NCI-H774 (cell line): ENCODE measurements at places on chromosomes 4 and X.
A peak's percentile ranks its signal among the peaks of the same experiment; 100 is the strongest.

DNA sequence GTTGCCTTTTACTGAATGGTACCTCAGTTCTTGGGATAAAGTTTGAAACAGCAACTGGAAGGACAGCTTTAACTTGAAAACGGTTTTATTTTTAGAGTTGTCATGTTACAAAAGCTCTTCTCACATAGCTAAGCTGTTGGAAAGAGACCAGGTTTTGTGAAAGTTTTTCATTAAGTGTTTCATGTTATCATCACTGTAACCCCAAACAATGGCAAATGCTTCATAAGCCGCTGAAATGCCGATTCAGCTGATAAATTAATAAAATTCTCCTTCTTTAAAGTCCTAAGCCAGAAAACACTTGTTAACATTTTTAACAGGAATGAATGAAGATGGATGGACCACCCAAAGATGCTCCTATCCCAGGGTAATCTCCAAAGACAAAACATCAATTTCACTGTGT lies 76.1 kb upstream of the IRF2 start:
- no peak for DNase-seq

GRCh38 chrX:31580726-31581125 lies 508.9 kb upstream of the FTHL17 start:
- DNase-seq: no peak

DNA sequence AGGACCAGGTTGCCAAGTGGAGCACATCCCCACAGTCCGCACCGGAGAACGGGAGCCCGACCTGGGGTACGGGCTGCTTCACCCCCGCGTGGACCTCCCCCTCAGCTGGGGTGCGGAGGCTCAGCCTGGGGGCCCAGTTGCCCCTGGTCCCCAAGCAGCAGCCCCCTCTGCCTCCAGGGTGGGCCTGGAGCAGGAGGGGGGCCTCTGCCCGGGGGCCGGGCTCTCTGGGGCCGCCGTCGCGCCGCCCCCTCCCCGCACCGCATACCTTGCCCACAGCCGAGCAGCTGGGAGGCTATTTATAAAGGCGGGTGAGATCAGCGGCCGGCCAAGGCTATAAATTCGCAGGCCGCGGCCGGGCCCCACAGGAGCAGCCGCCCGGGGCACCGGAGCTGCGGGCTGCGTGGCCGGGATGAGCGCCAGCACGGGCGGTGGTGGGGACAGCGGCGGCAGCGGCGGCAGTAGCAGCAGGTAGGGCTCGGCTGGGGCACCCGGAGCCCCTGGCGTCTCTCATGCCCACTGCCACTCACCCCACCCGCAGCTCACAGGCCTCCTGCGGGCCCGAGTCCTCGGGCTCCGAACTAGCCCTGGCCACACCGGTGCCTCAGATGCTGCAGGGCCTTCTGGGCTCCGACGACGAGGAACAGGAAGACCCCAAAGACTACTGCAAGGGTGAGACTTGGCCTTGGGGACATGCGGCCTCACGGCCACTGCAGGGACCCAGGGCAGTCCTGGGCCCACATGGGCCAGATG lies at the start of gene SRPK3:
Gene SRPK3 (plus strand): TSS at position 364 of the 750 bp plus-strand sequence. CDS start 46 bp downstream, at position 410.
- no peak for DNase-seq

DNA sequence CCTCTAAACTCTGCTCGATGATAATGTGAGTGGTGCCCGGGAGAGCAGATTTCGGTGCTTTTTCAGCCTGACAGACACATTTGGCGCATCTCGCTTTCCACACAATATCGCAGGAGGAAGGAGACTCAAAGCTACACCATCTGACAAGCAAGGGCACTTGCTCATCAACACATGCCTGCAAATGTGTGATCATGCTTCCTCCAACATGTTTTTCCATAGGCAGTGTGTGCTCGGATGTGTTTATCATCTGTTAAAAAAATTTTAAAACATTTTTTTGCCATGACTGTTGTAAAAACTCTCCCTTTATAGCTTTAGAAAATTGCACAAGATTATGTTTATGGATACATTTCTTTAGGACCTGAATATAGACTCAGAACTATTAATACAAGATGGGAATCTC lies 170.3 kb upstream of the PUDP start:
- DNase-seq: no peak

- DNase-seq: peak; percentile 39
These were observed 20.4 kb upstream of the MAPK10 start for GRCh38 chr4:86380181-86380724.

GRCh38 chrX:102712981-102713625 lies 855 bp downstream of the GPRASP2 start:
- DNase-seq: no peak

DNA sequence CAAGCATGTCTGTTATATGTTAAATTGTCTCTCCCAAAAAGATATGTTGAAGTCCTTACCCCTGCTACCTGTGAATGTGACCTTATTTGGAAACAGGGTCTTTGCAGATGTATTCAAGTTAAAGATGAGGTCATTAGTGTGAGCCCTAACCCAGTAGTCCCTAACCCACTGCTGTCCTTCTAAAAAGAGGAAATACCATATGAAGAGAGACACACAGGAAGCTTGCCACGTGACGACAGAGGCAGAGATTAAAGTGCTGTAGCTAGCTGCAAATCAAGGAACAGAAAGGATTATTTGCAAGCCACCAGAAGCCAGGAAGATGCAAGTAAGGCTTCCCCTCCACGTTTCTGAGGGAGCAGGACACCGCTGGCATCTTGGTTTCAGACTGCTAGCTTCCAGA lies 150.1 kb downstream of the HNRNPD start:
- DNase-seq: no peak

DNA sequence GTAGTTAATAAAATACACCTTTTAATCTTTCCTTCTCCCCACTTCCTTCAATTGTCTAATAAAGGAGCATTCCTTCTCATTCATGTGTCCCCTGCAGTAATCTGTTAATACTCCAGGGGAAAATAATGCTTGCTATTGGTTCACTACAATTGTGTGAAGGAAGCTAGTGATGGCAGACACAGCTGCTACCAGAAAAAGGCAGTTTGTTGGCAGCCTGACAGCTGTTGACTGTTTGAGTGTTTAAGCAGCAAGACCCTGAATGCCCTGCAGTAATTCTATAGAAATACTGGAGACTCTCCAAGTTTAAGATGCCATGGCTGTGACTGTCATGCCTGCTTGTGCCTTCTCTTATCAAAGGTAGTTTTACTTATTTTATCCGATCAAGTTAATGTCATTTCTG lies 359.5 kb downstream of the C4orf33 start:
- DNase-seq: peak; percentile 44

GRCh38 chrX:21831496-21831895 lies 7.9 kb upstream of the MBTPS2 start:
- DNase-seq: no peak

GRCh38 chr4:88630756-88631155 lies 38.5 kb downstream of the HERC3 start:
- DNase-seq: no peak

DNA sequence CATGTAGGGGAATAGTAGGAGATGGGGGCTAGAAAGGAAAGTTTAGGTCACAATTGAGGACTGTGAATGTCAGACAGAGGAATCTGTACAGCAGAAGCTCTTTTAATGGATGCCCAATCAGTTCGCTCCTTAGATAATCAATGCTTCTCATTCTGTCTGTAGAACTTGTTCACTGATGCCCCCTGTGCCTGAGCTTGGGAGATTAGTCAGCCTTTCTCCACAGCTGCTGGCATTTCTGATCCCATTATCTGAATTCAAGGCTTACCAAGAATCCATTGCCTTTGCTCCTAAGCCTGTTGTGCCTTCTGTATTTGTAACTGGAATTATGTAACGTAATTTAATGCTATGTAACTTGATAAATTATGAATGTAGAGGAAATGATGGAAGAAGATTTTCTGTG lies 53.2 kb upstream of the BBS12 start:
- DNase-seq: no peak

DNA sequence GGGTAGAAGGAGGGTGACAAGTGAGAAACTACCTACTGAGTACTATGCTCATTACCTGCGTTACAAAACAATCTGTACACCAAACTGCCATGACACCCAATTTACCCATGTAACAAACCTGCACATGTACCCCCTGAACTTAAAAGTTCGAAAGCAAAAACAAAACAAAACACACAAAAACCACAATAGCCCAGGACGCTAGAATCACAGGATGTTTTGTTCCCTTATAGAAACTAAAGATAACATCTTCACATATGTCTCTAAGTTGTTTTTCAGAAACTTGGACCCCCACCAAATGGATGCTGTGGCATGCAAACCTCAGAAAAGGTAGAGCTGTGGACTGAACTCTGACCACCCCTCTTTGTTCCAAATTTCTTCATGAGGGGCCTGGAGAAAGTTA lies 25.2 kb upstream of the PNMA5 start:
- no peak for DNase-seq

DNA sequence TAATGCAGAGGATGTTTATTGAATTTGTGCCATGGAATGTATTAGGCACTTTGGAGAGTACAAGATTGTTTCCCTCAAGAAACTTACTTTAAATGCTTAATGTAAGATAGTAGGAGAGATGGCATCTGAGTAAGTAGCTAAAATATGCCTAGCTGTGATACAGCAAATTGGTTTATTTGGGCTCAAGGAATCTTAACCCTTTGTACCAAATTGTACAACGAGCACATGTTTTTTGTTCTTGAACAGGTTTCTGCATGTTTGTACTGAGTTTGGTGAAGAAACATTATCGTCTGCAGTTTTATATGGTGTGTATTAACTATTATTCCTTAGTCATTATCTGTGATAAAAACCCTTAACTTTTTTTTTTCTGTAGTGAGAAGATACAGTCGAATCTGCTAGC lies 48.6 kb downstream of the CDS1 start:
- DNase-seq: no peak

DNA sequence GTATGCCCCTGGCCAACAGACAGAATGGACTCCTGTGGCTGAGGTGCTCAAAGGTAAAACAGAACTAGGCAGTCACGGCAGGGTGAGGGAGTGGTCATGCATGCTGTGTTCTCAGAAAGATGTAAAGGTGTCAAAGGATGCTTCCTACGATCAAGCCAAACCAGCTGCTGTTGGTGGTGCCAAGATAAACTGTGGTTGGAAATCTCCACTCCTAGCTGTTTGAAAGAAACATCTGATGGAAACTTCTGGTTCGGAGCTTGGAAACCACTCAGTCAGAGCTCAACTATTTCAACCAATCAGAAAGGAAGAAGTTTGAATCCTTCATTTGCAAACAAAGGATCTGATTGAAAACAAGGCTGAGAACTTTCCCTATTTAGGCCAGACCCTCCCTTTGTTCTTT lies 68.5 kb upstream of the DDX60 start:
- DNase-seq: no peak

GRCh38 chrX:109327251-109327650 lies 154.6 kb downstream of the GUCY2F start:
- no peak for DNase-seq

GRCh38 chrX:136643243-136643642 lies 4.7 kb upstream of the CD40LG start:
- no peak for DNase-seq

GRCh38 chr4:153950100-153950979 lies 161.5 kb upstream of the SFRP2 start:
- no peak for DNase-seq

GRCh38 chr4:188221090-188221489 lies 81.8 kb downstream of the TRIML1 start:
- no peak for DNase-seq

DNA sequence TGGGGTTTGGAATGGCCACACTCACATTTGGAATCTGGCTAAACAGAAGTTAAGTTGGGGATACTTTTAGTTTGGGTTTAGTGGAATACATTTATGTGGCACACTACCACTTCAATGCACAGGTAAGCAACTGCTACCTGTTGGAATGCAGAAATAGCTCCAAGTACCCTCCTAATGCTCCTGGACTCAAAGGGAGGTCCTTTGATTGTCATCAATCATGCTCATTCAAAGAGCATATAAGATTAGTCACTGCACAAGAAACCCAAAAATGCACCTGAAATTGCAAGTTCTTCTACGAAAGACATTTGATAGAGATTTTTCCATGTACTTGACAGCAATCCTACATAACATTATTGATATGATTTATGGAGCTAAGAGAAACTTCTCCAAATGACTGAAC lies 247.7 kb downstream of the ANKRD50 start:
- no peak for DNase-seq

DNA sequence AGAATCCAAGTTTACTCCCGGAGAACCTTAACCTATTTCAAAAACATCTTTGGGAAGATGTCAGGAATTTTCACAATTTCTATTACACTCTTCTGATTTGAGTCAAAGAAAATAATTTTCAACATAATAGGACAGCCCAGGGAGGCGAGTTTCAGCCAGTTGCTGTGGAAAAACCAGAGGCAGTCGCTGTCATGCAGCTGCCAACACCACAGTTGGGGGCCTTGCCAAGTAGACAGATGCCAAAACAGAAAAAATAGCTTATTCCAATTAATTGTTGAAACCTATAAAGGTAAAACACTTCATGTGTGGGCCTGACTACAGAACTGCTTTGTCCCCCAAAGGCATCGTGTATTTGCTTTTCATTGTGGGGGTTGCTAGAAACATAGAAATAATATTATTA lies 225.8 kb downstream of the DMD start:
- no peak for DNase-seq

GRCh38 chr4:94714365-94715160 lies 43.2 kb upstream of the BMPR1B start:
- no peak for DNase-seq

GRCh38 chrX:64352081-64352480 lies 43.2 kb downstream of the MTMR8 start:
- no peak for DNase-seq

GRCh38 chr4:62571494-62571893 lies 1371.4 kb downstream of the ADGRL3 start:
- DNase-seq: no peak

DNA sequence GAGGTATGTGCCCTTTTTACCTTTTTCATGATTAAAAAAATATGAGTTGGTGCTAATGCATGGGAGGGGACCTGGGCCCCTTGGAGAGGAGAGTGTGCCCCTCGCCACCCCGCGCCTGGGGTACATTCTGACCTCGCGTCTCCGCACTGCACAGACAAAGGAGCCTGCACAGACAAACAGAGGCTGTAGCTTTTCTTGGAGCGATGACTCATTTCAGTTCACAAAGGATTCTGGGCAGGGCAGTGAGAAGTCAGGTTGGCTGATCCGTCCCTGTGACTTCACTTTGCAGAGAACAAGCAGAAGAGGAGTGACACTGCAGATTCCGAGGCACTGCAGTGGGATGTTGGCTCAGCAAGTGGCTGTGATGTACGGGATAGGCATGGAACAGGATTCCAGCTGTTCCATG lies 82.9 kb downstream of the STOX2 start:
- peak; percentile 26 for DNase-seq

- DNase-seq: no peak
These were observed 348.2 kb downstream of the BMPR1B start for GRCh38 chr4:95105983-95106382.

- no peak for DNase-seq
These were observed 318.0 kb upstream of the HS3ST1 start for GRCh38 chr4:11746734-11747133.

DNA sequence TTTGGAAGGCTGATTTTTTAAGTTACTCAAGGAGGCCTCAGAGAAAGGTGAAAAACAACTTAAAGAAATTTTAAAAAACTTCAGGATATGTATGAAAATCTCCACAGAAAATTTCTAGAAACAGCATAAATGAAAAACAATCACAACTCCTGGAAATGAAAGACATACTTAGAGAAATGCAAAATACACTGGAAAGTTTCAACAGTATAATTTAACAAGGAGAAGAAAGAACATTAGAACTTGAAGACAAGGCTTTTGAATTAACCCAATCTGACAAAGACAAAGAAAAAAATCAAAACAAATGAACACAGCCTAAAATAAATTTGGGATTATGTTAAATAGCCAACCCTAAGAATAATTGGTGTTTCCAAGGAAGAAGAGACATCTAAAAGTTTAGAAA lies 300.5 kb downstream of the ANTXR2 start:
- no peak for DNase-seq

- no peak for DNase-seq
These were observed 16.5 kb upstream of the BMPR1B start for GRCh38 chr4:94741304-94741703.
